ENCODE measurements at places on chromosomes 6 and 20.

- no peak for DNase-seq
Measured at GRCh38 chr20:8932192-8933165, 136.4 kb upstream of the PLCB4 start.

DNA sequence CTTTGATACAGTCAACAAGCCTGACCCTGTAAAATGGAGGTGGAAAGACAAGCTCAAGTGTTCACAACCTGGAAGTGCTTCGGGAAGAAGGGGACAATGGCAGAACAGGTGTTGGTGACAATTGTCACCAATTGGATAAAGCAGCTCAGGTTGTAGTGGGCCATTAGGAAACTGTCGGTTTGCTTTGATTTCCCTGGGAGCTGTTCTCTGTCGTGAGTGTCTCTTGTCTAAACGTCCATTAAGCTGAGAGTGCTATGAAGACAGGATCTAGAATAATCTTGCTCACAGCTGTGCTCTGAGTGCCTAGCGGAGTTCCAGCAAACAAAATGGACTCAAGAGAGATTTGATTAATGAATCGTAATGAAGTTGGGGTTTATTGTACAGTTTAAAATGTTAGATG, 15.0 kb downstream of the CCR6 start:
- DNase-seq, result peak; percentile 81

DNA sequence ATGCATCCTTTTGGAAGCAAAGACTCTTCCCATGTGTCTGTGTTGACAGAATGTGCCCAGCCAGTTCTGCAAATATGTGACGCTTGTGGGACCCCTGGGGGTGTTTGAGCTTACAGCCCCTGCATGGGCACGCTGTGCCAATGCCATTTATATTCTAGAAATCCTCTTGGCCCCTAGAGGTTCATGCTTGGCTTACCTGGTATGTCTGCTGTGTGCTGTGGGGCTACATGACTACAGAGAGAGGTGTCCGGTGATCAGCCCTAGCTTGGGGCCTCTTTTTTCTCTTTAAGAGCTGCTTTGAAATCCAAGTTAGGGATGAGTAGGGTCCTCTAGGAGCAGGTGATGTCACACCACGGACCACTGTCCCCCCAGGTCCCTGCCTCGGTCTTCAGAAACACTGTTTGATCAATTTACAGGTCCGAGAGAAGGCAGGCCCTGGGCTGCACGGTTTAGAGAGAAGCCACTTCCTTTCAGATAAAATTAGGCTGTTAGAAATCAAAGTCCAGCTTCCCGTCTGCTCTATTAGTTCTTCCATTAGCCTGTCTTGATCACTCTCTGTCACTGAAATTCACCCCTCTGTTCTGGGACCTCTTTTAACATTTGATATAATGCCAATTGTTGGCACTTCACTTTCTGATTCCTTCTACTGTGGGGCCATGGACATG, 26.5 kb downstream of the BCAS4 start:
- no peak for DNase-seq

DNA sequence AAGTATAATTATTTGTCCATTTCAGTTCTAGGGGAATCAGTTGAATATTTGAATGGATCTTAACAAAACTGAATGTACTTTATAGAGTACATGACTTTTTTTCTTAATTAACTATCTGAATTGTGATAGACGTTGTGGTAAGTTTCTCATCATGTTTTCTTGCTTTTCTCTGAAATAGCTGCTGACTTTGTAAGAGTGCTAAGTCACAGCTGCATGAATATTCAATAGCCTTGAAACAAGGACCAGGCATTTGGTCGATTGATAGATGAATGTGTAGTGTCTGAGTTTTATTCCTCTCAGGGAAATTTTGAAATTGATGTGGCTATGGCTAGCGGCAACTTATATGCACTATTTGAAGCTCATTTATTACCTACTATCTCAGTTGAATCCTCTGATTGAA, 56.0 kb downstream of the ADGRB3 start:
- no peak for DNase-seq

DNA sequence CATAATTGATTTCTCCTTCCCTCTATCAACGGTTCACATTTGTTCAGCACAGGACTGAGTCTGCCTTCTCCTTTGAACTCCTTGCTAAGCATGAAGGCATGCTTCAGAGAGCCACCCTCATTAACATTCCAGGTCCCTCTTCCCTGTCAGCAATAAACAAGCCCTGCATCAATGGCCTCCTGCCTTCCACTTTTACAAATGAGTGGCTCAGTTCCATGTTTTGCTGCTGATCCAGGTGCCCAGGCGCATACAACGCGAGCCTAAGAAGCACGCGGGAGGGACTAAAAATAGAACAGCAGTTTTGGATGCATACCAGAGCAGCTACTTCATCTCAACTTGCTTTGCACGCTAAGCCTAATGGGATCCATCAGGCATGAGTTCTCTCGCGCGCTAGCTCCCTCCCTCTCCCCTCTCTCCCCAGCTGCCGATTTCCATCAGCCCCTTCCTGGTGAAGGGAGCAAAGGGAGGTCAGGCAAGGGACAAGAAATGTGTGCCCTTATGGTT, 53.4 kb downstream of the TRAF3IP2 start:
- DNase-seq, result peak; percentile 97

- DNase-seq, result no peak
Measured at GRCh38 chr6:1558388-1558787, 51.3 kb upstream of the FOXC1 start.

DNA sequence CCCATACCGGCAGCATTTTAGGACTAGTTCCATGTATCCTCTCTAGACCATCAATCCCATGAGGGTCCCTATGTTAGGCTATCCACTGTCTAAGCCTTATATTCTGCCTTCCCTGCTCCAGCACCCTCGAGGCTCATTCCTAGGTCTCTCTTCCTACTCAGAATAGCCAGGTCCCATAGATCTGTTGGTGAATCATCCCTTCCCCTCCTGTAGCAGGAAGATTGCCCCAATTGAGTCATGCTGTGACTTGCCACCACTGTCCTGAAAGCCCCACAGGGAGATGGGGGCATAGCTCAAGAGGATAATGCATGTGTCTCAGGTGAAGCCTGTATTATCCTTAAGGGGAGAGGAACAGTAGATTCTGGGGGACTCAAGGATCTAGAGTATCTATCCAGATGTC, 143.1 kb upstream of the MOCS1 start:
- no peak for DNase-seq

DNA sequence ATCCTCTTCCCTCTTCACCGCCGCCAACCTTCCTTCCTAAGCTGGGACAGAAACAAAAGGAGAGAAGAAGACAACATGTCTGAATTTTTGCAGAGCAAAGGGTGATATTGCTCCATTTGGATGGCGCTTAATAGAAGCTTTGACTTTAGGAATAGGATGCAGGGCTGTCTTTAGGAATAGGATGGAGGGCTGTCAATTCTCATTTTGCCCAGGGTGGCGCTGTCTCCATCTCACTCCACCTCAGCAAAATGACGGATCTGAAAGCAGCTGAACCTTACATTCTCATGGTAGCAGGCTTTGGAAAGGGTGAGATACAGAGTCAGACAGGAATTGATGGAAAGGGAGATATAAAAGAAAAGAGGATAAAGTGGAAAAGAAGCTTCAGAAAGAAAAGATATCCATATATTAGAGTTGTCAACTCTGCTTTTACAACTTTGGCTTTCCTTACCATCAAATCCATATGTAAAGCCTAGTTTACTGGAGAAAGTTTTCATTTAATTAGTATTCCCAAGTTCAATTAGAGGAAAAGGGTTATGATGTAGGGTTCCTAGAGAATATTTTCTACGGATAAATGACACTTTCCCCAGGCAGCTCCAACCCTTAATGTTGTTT, 2.4 kb downstream of the MTCL3 start:
- no peak for DNase-seq

DNA sequence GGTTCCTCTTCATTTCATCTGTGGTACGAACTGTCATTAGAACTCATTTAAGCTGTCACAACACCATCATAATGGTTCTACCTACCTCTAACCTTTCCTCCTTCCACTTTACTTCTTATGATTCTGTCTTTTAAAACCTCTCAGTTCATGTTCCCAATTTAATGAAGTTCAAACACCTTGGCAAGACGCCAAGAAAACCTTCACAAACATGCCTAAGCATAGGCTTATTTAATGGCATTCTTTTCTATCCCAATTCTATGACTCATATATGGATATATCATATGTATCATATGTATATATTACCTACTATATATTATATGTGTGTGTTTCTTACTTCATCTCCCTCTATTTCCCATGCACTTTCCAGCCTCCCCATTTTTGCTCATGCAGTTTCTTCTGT, 283.4 kb upstream of the TBX18 start:
- DNase-seq, result no peak

DNA sequence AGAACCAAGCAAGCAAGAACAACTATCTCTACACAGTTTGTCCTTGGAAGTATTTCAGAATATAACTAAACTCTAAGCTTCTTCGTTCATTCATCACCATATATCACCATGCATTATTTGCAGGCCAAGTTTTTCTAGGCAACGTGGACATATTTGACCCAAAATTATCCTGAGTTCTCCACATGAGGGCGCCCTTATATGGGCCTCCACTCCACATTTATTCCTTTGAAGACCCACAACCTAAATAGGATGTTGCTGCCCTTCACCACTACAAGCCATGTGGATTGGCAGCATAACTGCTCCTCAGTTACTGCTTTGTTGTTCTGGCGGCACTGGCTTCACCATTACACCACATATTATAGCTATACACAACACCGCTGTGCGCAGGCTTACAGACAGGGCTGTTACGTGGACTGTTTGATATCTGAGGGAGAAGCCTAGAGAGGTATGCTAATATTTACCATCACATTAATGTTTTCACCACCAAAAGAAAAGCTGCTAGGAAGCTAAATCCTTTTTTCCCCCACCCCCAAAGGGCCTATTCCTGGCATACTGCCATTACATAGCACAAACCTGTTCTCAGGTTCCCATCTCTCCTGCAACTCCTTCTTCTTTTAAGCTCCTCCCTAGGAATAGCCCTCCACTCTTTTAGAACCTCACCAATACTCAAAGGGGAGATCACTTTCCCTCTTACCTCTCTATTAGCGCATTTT, 411.7 kb downstream of the C6orf118 start:
- DNase-seq, result no peak

DNA sequence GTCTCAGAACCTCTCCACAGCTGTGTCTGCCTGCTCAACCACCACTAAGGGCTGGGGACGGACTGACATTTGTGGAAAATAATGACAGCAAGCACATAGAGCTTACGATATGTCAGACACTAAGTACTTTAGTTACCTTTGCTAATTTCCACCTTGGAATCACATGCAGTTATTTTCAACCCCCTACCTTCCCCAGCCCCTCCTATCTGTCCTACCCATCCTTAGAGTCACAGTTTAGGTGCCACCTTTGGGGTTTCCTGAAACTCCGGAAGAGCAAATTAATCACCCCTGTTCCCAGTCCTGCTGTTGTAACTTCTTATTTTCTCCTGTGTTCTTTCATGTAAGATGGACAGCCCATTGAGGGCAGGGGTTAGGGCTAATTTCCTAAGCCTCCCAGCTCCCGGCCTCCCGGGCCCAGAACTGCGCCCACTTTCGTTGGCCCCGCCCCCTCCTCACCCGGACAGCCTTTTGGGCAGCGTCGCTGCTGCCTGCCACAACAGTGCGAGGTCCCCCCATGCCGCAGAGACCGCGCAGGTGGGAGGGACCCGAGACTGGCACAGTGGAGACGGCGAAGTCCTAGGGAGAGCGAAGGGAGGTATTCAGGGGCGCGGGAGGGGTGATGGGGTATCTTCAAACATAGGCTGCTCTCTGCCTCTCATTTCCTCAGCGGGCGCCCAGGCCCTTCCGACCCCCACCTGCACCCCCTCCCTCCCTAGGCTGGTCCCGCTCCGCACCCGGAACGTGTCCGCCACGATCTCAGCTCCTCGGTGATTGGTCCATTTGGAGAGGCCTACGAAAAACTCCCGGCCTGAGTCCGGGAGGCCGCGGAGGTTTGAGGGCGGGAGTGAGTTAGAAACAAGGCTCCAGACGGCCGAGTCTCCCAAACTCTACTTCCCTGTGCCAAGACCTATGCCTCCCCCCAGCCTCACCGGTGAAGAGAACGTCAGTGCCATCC, 1.1 kb downstream of the DDAH2 start:
- no peak for DNase-seq

DNA sequence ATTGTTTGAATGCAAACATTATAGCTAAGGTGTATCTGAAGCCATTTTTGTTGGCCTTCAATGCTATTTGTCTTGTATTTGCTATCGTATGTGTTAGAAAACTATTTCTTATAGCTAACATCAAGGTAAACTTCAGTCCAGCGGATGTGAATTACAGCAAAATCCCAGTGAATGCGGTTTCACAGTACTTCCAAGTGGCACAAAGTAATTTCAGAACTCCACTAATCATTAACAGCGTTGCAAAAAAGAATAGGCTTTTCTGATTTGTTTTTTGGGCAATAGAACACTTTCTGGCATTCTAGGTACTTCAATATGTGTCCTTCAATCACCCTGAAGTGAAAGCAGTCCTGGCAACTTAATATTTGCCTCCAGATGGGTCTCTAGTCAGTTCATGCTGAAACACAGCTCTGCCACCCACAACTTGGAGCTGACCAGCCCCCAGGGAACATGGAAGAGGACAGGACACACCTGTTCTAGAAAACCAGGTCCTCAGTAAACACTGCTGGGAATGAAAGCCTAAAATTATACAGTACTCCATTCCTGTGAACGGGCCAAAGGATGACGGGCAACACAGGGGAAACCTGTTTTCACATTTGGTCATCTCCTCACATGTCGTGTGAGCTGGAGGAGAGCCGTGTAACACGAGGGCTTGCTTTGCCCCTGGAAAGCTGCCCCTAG, 9.7 kb upstream of the MRPS10 start:
- DNase-seq, result no peak

DNA sequence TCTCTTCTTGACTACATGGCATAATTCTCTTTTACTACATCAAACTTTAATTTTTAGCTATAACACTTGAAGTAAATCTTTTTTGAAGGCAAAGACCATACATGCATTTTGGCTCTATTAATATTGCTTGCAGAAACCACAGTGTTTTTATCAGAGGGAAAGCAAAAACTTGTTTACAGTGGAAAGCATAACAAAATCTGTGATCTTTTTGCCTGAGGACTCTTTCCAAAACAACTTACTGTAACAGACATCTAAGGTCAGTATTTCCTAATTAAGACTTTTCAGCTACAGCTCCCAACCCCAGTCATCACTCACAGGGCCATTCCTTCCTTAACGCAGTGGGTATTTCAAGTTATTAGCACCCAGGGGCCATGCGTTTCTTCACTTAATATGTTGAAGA, 274.7 kb downstream of the CDKAL1 start:
- no peak for DNase-seq

GRCh38 chr6:14020551-14020950, 95.8 kb downstream of the RNF182 start:
- no peak for DNase-seq

GRCh38 chr20:50008007-50008406, 25.2 kb downstream of the SNAI1 start:
- no peak for DNase-seq

GRCh38 chr20:14582855-14583254, 245.4 kb upstream of the FLRT3 start:
- no peak for DNase-seq

GRCh38 chr20:60641879-60642447, 610.1 kb upstream of the CDH4 start:
- DNase-seq, result no peak

DNA sequence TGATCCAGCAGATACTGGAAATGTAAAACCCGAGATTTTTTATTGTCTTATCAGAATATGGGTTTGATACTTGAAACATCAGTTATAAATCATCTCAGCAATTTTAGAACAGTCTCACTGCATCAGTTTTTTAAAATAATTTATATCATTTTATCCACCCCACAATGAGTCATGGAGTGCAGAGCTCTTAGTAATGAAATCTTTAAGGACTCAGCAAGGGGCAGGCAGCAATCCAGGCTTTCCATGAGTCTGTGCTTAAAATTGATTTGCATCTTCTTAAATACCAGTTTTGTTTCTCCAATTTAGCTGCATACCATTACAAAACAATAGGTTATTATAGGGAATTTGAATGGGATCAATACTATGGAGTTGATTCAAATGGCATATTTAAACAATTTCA, 832.3 kb downstream of the C6orf118 start:
- no peak for DNase-seq
